ENCODE measurements at places on chromosomes 12 and 14.
A peak's percentile ranks its signal among the peaks of the same experiment; 100 is the strongest.

- H3K27ac ChIP-seq = peak overlapping the region; percentile 31
- no peaks in the 10 kb centered on the region for H3K27me3 ChIP-seq
- H3K4me3 ChIP-seq = no peak overlapping the region
- H3K4me1 ChIP-seq = peaks cover 20% of the 10 kb centered on the region
- no peaks in the 10 kb centered on the region for H3K36me3 ChIP-seq
Measured at GRCh38 chr14:103121846-103122584, 1.2 kb upstream of the TNFAIP2 start.

GRCh38 chr14:45810152-45810872 lies 557.3 kb upstream of the MIS18BP1 start:
- H3K27ac ChIP-seq = peak overlapping the region; percentile 72
- peaks cover 21% of the 10 kb centered on the region for H3K4me1 ChIP-seq
- peaks cover 3% of the 10 kb centered on the region for H3K27me3 ChIP-seq
- no peak overlapping the region for H3K4me3 ChIP-seq
- H3K36me3 ChIP-seq = no peaks in the 10 kb centered on the region
- no peak for DNase-seq

GRCh38 chr12:124916374-124917134 lies 2.1 kb upstream of the UBC start:
- H3K27me3 ChIP-seq = no peaks in the 10 kb centered on the region
- peak overlapping the region; percentile 100 for H3K4me3 ChIP-seq
- peaks cover 77% of the 10 kb centered on the region for H3K4me1 ChIP-seq

DNA sequence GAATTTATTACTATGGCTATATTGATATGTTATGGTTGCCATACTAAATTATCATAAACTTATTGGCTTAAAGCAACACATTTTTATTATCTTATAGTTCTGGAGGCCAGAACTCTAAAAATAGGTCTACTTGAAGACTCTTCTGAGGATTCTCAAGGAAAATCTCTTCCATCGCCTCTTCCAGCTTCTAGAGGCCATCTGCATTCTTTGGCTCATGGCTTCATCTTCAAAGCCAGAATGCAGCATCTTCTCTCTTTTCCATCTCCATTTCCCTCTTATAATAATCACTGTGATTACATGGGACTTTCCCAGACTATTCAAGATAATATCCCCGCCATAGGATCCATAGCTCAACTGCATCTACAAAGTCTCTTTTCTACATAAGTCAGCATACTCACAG lies 385.4 kb downstream of the RMST start:
- no peak overlapping the region for H3K4me3 ChIP-seq
- H3K4me1 ChIP-seq = no peaks in the 10 kb centered on the region
- DNase-seq = no peak
- no peak overlapping the region for H3K27ac ChIP-seq

GRCh38 chr14:54225457-54226060 lies 171.2 kb upstream of the CDKN3 start:
- no peaks in the 10 kb centered on the region for H3K36me3 ChIP-seq
- H3K27ac ChIP-seq = no peak overlapping the region
- no peak for DNase-seq
- peaks cover 42% of the 10 kb centered on the region for H3K27me3 ChIP-seq

DNA sequence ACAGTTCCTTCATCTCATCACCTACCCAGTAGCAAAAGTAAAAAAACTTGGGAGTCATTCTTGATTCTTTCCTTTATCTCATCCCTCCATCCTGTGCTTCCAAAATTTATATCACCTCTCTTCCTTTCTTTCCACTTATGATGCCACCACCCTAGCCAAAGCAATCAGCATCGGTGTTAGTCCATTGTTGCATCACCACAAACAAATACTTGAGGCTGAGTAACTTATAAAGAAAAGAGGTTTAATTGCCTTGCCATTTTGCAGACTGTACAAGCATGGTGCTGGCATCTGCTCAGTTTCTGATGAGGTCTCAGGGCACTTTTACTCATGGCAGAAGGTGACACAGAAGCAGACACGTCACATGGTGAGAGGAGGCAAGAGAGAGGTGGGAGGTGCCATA lies 19.8 kb upstream of the CATSPERB start:
- H3K27me3 ChIP-seq = peaks cover 14% of the 10 kb centered on the region
- no peak overlapping the region for H3K4me3 ChIP-seq
- no peaks in the 10 kb centered on the region for H3K4me1 ChIP-seq
- no peak for DNase-seq
- no peaks in the 10 kb centered on the region for H3K36me3 ChIP-seq

GRCh38 chr12:46569826-46570439 lies 197.4 kb upstream of the SLC38A2 start:
- peaks cover 31% of the 10 kb centered on the region for H3K36me3 ChIP-seq
- no peak overlapping the region for H3K27ac ChIP-seq
- DNase-seq = no peak
- no peaks in the 10 kb centered on the region for H3K27me3 ChIP-seq

DNA sequence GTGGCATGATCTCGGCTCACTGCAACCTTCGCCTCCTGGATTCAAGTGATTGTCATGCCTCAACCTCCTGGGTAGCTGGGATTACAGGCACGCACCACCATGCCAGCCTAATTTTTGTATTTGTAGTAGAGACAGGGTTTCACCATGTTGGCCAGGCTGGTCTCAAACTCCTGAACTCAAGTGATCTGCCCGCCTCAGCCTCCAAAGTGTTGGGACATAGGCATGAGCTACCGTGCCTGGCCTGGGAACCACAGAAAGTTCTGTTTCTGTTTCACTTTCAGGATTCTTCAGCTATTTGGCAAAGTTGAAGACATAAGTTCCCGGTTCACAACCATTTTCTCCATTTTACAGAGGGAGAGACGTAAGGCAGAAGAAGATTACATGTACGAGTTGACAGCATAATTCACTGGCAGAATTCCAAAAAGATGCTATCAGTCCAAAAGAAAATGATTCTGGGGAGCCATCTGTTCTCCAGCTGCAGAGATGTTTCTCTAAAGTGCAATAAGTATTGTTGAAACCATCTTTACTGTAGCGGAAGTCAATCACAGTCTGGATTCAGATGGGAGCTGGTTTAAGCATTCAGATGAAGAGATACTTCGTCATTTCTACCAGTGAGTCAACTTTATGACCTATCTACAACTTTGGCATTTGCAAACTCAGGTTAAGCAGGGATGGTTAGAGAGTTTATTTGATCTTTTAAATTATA lies 8.1 kb upstream of the RNF34 start:
- H3K4me3 ChIP-seq = no peak overlapping the region
- no peaks in the 10 kb centered on the region for H3K36me3 ChIP-seq
- no peak overlapping the region for H3K27ac ChIP-seq
- no peak for DNase-seq

DNA sequence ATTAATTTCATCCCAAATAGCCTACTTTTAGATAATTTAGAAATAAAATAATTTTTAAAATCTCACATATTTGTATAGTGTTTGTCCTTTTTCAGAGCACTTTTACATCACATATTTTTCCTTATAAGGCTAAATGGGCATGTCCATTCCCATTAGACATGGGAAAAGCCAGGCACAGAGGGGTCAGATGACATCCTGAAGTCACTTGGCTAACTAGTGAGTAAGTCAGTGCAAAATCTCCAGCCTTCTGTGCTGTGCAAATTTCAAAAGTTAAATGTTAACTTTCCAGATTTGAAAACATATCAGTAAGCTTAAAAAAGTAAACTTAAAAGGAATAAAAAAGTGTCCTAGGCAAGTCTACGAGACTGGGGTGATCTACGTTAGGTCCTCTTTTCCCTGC lies 117.4 kb downstream of the EMP1 start:
- H3K27ac ChIP-seq = no peak overlapping the region
- no peak overlapping the region for H3K4me3 ChIP-seq
- H3K27me3 ChIP-seq = peaks cover 13% of the 10 kb centered on the region
- DNase-seq = no peak

DNA sequence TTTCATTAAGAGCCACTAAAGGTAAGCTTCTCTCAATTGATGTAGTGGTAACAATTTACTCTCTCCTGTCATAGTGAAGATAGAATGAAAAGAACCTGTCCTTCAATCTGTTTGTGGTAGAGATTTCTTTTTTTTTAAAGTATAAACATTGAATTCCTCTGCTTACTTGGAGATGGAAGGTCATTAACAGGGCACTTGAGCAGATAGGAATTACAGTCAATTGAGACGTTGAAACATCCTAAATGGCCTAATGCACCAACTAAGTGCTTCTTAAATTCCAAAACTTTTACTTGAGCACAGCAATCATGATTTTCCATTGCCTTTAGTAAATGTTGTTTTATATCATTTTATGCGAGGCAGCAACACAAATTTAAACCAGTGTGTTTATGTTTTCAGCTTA lies 241.4 kb downstream of the FOXG1 start:
- no peak overlapping the region for H3K4me3 ChIP-seq
- H3K27me3 ChIP-seq = no peaks in the 10 kb centered on the region
- no peaks in the 10 kb centered on the region for H3K36me3 ChIP-seq

DNA sequence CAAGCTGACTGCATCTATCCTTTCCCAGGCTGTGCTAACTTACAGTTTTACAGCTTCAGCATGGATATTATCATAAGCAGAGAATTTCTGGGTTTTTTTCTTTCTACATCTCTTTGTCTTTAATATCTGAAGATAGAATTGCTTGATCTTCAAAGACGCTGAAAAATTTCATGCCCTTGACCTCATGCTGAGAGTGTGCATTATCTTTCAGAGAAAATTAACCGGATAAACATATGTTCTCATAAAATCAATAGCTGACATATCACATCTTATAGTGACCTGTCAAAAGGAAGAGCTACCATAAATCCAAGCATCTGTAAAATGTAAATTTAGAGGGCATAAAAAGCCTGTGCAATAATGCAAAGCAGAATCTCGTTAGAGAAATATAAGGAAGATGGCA lies 1704.1 kb upstream of the FLRT2 start:
- H3K27ac ChIP-seq = no peak overlapping the region
- no peaks in the 10 kb centered on the region for H3K27me3 ChIP-seq
- no peak for DNase-seq
- no peaks in the 10 kb centered on the region for H3K36me3 ChIP-seq
- H3K4me1 ChIP-seq = peaks cover 17% of the 10 kb centered on the region

GRCh38 chr14:49940808-49941421 lies 48.0 kb downstream of the ARF6 start:
- peaks cover 3% of the 10 kb centered on the region for H3K36me3 ChIP-seq
- no peak for DNase-seq
- H3K4me3 ChIP-seq = no peak overlapping the region
- H3K4me1 ChIP-seq = peaks cover 30% of the 10 kb centered on the region
- peak overlapping the region; percentile 37 for H3K27ac ChIP-seq

GRCh38 chr12:59004456-59004855 lies 84.2 kb upstream of the LRIG3 start:
- H3K4me1 ChIP-seq = peaks cover 31% of the 10 kb centered on the region
- H3K4me3 ChIP-seq = no peak overlapping the region
- H3K36me3 ChIP-seq = no peaks in the 10 kb centered on the region

- H3K27me3 ChIP-seq = no peaks in the 10 kb centered on the region
- peak within 1 kb of the TSS; percentile 96 for H3K27ac ChIP-seq
- H3K4me3 ChIP-seq = peak within 1 kb of the TSS; percentile 84
Measured at GRCh38 chr12:123364532-123365024, at the start of gene SBNO1. TSS of gene SBNO1 (minus strand) at chr12:123364847. CDS start at chr12:123350441, 14,406 bp downstream.

- peak overlapping the region; percentile 80 for H3K27ac ChIP-seq
- peaks cover 25% of the 10 kb centered on the region for H3K36me3 ChIP-seq
- H3K27me3 ChIP-seq = no peaks in the 10 kb centered on the region
- DNase-seq = no peak
- H3K4me1 ChIP-seq = peaks cover 55% of the 10 kb centered on the region
Measured at GRCh38 chr14:63231766-63232165, 27.5 kb downstream of the RHOJ start.

GRCh38 chr12:9273276-9273675 lies 65.1 kb upstream of the PZP start:
- H3K27me3 ChIP-seq = peaks cover 45% of the 10 kb centered on the region
- H3K36me3 ChIP-seq = no peaks in the 10 kb centered on the region
- H3K4me1 ChIP-seq = peaks cover 3% of the 10 kb centered on the region
- no peak for DNase-seq
- no peak overlapping the region for H3K27ac ChIP-seq

DNA sequence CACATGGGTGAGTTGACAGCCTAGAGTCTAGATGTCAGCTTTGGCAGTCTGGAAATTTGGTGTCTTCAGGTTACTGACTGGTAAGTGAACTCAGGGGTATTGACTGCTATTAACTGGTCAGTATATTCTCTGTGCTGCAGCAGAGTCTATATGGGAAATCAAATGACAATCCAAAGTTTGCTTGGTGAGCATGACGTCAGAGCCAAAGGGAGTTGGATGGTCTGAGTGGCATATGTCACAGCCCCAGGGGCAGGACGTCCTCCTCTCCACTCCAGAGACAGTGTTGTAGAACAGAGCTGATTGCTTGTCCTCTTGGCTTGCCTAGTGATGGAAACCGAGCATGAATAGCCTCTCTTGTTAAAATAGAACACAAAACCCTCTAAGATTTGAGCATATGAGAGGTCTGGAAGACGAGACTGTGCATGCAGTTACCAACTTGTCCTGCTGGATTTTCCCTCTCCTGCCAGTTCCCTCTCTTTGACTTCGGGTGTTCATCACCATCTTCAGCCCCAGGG lies 3.3 kb upstream of the TBC1D30 start:
- no peak for DNase-seq
- H3K27ac ChIP-seq = no peak overlapping the region
- peaks cover 47% of the 10 kb centered on the region for H3K27me3 ChIP-seq

DNA sequence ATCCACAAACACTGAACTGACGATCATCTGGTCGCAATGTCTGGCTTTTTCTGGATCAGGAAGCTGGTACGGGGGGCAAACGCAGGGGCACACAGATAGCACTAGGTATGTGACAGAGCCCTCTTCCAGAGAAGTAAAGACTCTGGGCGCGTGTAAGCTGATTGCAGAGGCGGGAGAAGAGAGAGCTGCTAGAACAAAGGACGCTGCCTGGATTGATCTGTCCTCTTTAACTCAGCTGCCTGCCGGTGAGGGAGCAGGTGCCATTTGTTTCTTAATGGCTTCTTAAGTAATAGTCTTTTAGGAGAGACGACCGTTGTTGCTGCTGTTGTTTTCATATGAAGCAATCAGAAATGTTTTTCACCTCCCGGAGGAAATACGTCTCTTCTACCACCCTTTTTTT lies 77.3 kb downstream of the GLT1D1 start:
- no peak overlapping the region for H3K4me3 ChIP-seq
- H3K27ac ChIP-seq = no peak overlapping the region
- no peaks in the 10 kb centered on the region for H3K36me3 ChIP-seq
- H3K27me3 ChIP-seq = no peaks in the 10 kb centered on the region
- H3K4me1 ChIP-seq = no peaks in the 10 kb centered on the region

DNA sequence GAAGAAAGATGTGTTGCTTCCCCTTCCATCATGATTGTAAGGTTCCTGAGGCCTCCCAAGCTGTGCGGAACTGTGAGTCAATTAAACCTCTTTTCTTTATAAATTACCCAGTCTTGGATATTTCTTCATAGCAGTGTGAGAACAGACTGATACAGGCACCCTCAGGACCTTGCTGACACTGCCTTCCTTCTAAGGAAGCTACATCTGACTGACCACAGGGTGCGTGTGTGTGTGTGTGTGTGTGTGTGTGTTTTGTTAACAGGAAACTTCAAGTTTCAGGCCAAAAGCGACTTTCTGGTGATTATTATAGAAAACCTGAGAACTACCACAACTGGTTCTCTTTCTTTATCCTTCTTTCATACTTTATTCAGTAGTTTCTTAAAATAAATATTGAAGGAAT lies 149.0 kb downstream of the CAPZA3 start:
- H3K36me3 ChIP-seq = peaks cover 3% of the 10 kb centered on the region
- H3K27ac ChIP-seq = no peak overlapping the region

Measured in osteocyte (in vitro differentiated cells).